ENCODE measurements at places on chromosomes 5 and 9.

- no peak for DNase-seq
These were observed 103.6 kb downstream of the MACIR start for GRCh38 chr5:103362211-103362610.

DNA sequence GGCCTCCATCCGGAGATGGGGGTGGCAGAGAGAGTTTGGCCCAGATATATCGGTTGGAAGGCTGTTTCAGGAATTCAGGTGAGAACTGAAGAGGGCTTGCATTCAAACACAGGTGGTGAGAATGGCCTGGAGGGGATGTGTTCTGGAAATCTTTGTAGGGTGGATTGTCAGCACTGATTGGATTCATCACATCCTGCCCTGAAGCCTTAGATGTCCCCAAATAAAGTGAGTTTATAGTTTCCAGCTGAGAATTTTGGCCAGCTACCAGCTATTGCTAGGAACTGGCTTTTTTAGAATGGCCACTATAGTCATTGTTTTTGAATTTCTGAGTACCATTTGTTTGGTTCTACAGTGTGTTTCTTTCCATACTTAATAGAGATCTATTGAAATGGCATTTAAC is 46.1 kb upstream of the ANKH start:
- DNase-seq, result no peak

GRCh38 chr9:116448431-116448830 is 238.7 kb upstream of the TRIM32 start:
- DNase-seq, result no peak

- DNase-seq, result no peak
These were observed 83.5 kb upstream of the RUSC2 start for GRCh38 chr9:35406183-35406959.

GRCh38 chr9:33166231-33167083 is 679 bp downstream of the B4GALT1 start:
- peak; percentile 58 for DNase-seq

DNA sequence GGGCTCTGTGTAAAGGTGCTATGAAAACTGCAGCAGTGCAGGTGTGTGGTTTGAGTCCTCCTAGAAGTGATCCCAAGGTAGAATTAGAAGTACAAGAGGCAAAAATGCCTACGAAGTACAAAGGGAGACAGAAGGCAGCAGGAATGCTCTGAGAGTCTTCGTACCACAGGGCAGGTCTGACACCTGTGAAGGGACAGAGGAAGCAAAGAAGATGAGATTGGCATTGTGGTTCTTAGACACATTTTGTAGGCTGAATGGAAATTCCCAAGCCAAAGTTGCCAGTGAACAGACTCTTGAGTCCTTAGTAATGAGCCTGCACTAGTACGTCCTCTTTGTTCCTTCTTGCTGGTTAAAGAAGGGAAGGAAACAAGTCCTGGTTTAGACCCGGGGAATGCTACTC is 1.7 kb upstream of the LRRTM2 start:
- no peak for DNase-seq

- DNase-seq, result no peak
These were observed 180.7 kb downstream of the ERCC6L2 start for GRCh38 chr9:96056226-96056625.

GRCh38 chr5:65292196-65292595 is 189.5 kb downstream of the ADAMTS6 start:
- DNase-seq, result no peak

- DNase-seq, result no peak
These were observed 7.4 kb upstream of the UBAC1 start for GRCh38 chr9:135968601-135969000.

DNA sequence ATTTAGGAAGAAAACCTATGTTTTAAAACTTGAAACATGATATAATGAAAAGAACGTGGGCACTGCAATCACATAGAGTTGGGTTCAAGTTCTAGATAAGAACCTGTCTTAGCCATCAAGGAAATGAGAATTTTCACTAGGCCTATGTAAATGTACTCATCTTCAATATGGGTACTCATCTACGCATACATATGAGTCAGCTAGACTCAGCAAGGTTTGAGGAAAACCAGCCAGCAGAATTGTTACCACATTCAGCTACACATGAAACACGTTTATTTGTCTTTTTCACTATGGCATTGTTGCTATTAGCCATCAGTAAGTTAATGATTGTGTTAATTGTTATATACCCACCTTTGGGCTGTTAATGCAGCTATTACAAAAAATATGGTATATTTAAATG is 146.3 kb downstream of the CHSY3 start:
- DNase-seq, result no peak

- no peak for DNase-seq
These were observed 136.7 kb upstream of the TNFAIP8 start for GRCh38 chr5:119218830-119219782.

- DNase-seq, result no peak
These were observed 13.9 kb downstream of the ENC1 start for GRCh38 chr5:74626386-74627222.

DNA sequence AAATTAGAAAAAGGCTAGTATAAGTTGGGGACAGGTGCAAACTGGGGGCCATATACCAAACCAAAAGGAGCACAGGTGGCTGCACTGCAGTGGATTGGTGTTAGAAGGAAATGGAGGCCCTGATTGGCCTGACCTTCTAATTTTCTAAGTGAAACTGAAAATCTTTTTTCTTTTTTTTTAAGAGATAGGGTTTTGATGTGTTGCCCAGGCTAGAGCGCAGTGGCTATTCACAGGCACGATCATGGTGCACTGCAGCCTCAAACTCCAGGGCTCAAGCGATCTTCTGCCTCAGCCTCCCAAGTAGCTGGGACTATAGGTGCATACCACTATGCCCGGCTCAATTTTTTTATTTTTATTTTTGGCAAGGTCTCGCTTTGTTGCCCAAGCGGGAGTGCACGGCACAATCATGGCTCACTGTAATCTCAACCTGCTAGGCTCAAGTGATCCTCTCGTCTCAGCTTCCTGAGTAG is 9.8 kb upstream of the CCDC69 start:
- no peak for DNase-seq

DNA sequence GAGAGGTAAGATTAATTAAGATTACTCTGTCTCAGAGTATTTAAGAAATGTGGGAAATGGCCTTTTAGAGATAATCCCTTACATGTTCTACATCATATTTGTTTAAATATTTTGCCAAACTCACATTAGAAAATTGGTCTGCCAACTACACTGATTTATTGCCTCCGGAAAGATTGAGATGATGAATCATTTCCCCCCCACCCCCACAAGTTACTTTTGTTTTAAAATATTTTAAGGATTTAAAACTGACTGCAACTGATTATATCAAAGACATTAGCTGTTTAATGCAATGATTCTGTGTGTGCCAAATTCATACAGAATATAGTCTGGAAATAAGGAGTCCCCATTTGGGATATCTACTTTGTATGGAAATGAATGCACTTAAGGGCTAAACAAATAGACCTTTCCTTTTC is 674.4 kb downstream of the PRR16 start:
- no peak for DNase-seq

GRCh38 chr5:76978869-76979268 is 26.0 kb downstream of the CRHBP start:
- no peak for DNase-seq

DNA sequence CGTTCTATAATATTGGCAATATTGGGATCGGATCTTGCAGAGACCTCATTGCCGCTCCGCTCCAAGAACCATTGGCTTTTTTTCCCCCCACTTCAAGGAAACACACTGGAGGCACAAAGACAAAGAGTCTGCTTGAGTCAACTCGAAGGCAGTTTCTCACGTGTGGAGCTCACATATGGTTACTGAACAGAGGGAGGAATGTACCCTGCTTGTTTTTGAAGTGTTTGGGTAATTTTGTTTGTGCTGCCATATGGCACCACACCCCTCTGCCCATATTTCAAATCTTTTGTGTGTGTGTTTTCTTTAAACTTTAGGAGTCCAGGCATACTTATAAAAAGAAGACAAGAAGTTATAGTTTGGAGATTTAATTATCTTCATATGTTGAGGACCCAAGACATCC is 595.9 kb downstream of the DTWD2 start:
- no peak for DNase-seq

GRCh38 chr5:95237324-95237723 is 47.6 kb downstream of the MCTP1 start:
- no peak for DNase-seq

GRCh38 chr5:57664700-57665099 is 182.1 kb upstream of the ACTBL2 start:
- no peak for DNase-seq

All from amygdala (tissue), 56 donors.